ENCODE measurements at places on chromosomes 2 and 18. TPM values are rescaled to one million over a fixed set of nuclear protein-coding genes. Genes with fewer than 3 reads are reported as not detected.

Gene IL1R2
- total RNA-seq = 1.5 TPM

Gene SCYGR4
- not detected for total RNA-seq

Gene TRIM43
- not detected for total RNA-seq

Gene CDK15
- total RNA-seq = not detected

Gene PLEK
- total RNA-seq = not detected

Gene MEP1B
- total RNA-seq = 0.10 TPM

Gene RETSAT
- 57.3 TPM for total RNA-seq

Gene DUSP2
- 0.38 TPM for total RNA-seq

Gene TEKT4
- not detected for total RNA-seq

Gene POTEC
- not detected for total RNA-seq

Gene PREPL
- total RNA-seq = 18.7 TPM

Gene COL4A4
- 1.5 TPM for total RNA-seq

Gene ZC3H6
- total RNA-seq = 0.69 TPM

Gene FABP1
- not detected for total RNA-seq

Gene SATB2
- total RNA-seq = 2.9 TPM

Gene PLGLB1
- 0.53 TPM for total RNA-seq

Gene WNT10A
- 0.10 TPM for total RNA-seq

Gene APOB
- total RNA-seq = 0.01 TPM

Gene ALKAL2
- not detected for total RNA-seq

Gene CBLN2
- 0.18 TPM for total RNA-seq

Gene CNDP1
- not detected for total RNA-seq

Gene CYP20A1
- 10.0 TPM for total RNA-seq

Gene SULT1C2
- 0.36 TPM for total RNA-seq

Gene TXNDC2
- 0.12 TPM for total RNA-seq

Data from A549 treated with Hydrocortisone at 1 μM for 4 hours (cell line).